ENCODE measurements at places on chromosomes 2 and 18. TPM values are rescaled to one million over a fixed set of nuclear protein-coding genes. Genes with fewer than 3 reads are reported as not detected.

GRCh38 chr2:44805401-44806235, 135.9 kb upstream of the SIX3 start:
- no peak for DNase-seq

The DYNAP gene
- total RNA-seq = not detected

DNA sequence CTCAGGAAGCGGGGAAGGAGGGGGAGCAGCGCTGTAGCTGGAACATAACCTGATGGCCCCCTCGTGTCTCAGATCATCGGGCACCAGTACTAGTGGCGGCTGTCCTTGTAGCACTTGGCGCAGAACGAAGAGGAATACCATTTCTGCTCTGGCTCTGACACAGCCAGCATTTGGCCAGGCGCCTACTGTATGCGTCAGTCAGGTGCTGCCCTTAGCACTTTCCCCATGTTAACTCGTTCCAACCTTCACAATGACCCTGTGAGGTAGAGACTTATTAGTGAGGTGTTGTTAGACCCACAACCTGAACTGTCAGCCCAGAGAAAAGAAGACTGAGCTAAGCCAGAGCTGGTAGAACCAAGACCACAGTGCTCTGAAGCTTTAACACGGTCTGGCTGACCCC, 47.7 kb upstream of the EML6 start:
- no peak for DNase-seq

GRCh38 chr2:111160758-111161157, 40.0 kb downstream of the BCL2L11 start:
- DNase-seq = no peak

DNA sequence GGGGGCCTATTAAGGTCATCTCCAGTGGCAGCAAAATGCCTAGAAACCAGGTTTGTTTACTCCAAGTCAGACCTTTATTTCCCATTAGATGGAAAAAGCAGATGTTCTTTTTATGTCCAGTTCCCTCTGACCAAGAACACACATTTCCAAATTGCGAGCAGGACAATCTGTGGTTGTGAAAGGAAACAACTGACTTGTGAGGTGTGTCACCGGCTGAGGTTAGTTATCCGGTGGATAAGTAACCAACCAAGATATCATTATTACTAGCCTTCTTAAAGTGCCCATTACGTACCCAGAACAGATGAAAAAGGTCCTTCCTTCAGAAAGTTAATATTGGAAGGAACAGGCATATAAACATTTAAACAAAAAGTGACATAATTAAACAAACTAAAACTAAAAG, 112.9 kb downstream of the THADA start:
- DNase-seq = no peak

- no peak for DNase-seq
Observed at GRCh38 chr2:69994166-69994565, 32.7 kb upstream of the ASPRV1 start.

- DNase-seq = no peak
Observed at GRCh38 chr2:1253629-1254028, 159.6 kb upstream of the TPO start.

GRCh38 chr2:212548455-212548819, 9.8 kb upstream of the ERBB4 start:
- no peak for DNase-seq

- no peak for DNase-seq
Observed at GRCh38 chr2:160478660-160479059, 14.9 kb downstream of the RBMS1 start.

DNA sequence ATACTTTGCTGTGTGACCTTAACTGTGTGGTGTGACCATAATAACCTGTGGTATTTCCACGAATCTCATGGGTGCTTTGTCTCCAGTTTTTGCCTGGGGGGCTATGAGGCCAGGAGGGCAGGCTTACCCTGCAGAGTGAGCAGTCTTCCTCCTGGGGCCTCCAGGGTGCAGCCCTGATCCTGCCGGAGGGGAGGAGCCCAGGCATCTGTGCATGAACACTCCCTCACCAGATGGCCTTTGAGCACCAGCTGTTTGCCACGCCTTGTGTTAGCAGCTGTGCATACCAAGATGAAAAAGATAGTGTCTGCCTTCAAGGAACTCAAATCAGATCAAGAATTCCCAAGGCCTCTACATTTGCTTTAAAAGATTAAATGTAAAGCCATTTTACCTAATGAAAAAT, 75.0 kb upstream of the RBM44 start:
- no peak for DNase-seq

GRCh38 chr2:241956521-241957110, 87.1 kb downstream of the RTP5 start:
- no peak for DNase-seq

GRCh38 chr2:5562865-5563264, 129.3 kb upstream of the SOX11 start:
- DNase-seq = no peak

DNA sequence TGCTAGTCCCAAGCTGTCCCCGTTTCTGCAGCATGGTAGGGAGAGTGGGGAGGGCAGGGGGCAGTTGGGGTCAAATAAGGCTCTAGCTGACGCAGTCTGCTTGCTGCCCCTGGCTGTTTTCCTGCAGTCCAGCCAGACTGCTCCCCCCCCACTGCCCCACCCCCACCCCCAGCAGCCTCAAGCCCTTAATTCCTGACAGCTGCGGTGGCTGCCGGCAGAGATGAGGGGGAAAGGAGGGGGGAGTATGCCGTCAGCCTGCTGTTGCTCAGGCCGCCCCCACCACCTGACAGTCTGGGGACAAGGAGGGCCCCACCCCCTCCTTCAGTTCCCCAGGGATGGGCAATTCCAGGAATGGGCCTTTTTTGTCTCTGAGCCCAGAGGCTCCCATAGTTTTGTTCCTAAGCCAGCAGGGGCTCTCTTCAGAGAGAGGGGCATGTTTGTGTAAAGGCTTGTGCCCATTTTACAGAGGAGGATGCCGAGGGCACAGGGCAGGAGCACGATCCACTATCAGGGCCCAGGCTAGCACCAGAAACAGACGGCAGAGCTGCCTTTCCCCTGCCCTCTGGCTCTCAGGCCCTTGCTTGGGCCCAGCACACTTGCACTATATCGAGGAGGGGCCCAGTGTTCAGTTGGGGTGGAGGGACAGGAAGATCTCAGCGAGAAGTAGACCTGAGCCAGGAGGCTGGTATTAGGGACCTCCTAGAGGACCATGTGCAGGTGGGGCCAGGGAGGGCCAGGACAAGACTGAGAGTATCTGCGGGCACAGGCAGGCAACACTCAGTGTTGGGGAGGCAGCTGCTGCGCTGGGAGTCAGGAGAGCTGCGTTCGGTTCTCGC, 1.5 kb upstream of the WNT10A start:
- DNase-seq = no peak

GRCh38 chr18:63878925-63879324, 8.6 kb upstream of the SERPINB2 start:
- DNase-seq = no peak

DNA sequence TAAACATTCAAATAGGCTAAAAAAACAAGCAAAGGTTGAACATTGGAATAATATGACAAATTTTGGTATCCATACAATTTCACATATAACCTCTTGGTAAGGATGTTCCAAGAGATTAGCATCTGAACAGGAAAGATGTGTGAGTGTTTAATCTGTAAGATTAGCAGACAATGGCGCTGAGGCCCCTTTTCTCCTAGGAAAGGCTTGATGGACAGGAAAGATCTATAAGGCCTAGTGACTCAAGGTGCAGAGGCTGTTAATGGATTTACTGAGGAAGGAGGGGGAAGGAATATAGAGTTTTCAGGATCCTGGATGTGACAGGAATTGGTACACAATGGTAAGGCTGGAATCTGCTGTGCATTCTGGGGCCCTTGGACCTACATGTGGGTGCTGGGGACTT, 48.1 kb upstream of the SMAD2 start:
- no peak for DNase-seq

GRCh38 chr2:15557887-15558311, 3.2 kb downstream of the NBAS start:
- no peak for DNase-seq

GRCh38 chr2:11563784-11564666, 30.2 kb downstream of the GREB1 start:
- DNase-seq = no peak

DNA sequence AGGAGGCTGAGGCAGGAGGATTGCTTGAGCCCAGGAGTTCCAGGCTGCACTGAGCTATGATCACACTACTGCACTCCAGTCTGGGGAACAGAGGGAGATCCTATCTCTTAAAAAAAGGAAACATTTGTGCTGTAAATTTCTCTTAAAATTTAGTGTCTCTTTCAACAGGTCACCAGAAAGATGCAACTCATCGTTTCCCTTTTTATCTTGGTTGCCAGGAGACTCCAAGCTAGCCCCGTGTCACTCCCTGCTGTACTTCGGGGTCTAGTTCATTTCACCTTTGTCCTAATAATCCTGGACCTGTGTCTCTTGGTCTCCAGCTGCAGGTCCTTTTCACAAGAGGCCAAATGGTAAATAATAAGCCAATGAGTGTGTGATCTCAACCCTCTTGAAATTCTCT, 7.1 kb downstream of the HS1BP3 start:
- no peak for DNase-seq

GRCh38 chr2:1600191-1601066, 143.9 kb downstream of the PXDN start:
- peak; percentile 80 for DNase-seq

Data from Panc1 (cell line).